ENCODE measurements at places on chromosomes 11 and 22.

- peak; percentile 47 for DNase-seq
These were observed 40.6 kb downstream of the OR4D9 start for GRCh38 chr11:59551659-59552521.

GRCh38 chr11:58575377-58576020 is at the start of gene LPXN:
LPXN (minus strand) TSS chr11:58575856; CDS start chr11:58575772, 84 bp downstream.
- DNase-seq = no peak

DNA sequence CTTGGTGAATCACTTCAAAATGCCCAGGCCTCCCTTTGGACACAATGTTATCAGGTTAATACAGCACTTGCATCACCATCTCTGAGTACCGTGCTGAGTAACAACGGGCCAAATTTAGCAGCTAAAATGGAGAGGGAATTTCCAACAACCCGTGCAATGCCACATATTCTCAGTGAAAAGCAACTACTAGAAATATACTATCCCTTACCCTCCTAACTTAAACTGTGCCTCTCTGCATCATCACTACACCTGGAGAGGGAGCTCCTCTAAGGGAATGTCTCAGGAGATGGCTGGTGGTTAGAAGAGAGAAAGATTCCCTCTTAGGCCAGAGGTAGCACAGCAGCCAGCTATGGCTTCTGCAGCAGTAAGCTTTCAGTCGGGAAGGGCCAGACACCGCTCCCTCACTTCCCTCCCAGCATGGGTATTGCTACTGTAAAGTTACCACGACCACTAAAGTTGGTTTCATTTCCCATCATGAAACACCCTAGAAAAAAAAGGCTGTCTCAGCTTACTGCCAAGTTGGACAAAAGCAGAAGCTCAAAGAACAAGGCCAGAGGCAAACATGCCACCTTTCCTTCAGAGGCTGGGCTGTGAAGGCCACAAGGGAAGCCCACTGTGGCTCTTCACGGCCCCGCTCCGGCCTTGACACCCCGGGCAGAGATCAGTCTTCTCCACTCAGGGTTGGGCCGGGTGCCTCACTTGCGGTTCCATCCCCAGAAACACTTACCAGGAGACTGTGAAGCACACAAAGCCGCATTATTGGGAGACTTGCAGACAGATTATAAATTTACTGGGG is 3.9 kb downstream of the MAML2 start:
- DNase-seq = no peak

- DNase-seq = no peak
These were observed 1.4 kb downstream of the GNB1L start for GRCh38 chr22:19853058-19853878.

GRCh38 chr11:69433741-69434140 is 47.7 kb upstream of the LINC01488 start:
- DNase-seq = no peak

DNA sequence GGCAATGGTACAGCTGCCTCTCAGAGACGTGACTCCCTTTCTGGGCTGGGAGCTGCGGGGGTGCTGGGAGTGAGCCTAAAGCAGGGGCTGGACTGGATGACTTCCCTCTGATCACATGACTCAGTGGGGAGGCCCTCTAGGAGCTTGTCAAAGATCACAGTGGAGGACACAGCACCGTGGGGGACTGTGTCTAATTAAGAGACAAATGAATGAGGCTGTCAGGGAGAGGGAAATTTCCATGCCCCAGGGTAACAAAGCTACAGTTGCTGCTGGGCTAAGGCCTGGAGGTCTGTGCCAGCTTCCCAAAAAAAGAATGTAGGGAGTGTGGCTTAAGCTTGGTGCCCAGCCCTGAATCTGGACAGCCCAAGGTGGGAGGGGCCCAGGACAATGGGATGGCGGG is 262.8 kb upstream of the PLET1 start:
- peak; percentile 29 for DNase-seq

- DNase-seq = peak; percentile 83
These were observed 414 bp downstream of the JOSD1 start for GRCh38 chr22:38700270-38700788.

- DNase-seq = no peak
These were observed 18.7 kb upstream of the BMAL1 start for GRCh38 chr11:13258855-13259254.

- no peak for DNase-seq
These were observed 72.2 kb upstream of the RCN1 start for GRCh38 chr11:32018672-32019071.

DNA sequence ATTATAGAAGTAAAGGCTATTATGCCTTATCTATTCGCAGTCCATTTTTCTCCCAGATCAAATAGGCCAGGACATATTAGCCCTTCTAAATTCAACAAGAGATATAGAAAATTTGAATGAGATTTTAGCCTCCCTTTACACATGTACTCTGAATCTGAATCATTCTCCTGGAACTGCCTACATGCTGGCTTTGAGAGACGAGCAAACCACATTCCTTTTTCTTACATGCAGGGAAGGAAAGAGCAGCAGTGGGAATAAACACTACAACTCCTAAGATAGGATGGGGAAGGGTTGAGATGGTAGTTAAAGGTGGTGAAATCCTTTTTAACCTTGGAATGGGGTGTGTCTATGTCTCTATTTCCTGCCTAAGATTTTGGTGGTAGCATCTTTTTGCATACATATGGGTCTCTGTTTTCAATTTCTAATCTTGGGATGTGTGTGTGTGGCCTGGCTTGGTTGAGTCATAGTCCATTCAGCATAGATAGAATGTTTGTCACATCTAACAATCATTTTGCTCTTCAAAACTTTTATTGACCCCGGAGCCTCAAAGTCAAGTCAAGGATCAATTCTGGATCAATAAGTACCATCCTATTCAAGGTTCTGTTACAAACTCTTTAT is 11.1 kb upstream of the OOSP2 start:
- DNase-seq = no peak

- no peak for DNase-seq
These were observed 8.0 kb downstream of the B3GNT6 start for GRCh38 chr11:77042111-77042726.

GRCh38 chr11:92852229-92852628 is 117.2 kb upstream of the MTNR1B start:
- DNase-seq = no peak

DNA sequence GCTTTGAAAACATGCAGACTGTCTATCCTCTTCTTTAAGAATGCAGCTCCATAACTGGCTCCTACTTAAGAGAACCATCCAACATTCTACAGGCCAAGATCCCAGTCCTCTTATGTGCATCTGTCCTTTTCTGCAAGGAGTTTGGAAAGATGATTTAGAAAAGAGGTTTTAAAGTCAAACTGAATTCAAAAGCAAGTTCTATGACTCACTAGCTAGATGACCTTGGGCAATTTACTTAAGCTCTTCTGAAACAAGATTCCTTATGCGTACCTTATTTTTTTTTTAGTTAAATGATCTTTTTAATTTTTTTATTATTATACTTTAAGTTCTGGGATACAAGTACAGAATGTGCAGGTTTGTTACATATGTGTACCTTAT is 29.2 kb downstream of the GUCY1A2 start:
- DNase-seq = no peak

DNA sequence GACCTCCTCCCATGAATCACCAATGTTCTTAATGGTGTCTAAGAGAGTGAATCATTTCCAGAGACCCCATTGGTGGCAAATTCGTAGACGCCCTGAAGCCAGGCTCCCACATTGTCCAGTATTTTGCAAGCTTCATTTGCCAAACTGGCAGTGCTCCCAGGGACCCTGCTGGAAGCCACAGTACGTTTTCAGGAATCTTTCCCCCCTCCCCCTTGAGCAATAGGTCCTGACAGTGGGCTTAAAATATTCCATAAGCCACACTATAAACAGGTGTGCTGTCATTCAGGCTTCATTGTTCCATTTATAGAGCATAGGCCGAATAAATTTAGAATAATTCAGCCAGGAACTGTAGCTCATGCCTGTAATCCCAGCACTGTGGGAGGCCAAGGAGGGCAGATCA is 125.3 kb downstream of the MORC2 start:
- DNase-seq = no peak

DNA sequence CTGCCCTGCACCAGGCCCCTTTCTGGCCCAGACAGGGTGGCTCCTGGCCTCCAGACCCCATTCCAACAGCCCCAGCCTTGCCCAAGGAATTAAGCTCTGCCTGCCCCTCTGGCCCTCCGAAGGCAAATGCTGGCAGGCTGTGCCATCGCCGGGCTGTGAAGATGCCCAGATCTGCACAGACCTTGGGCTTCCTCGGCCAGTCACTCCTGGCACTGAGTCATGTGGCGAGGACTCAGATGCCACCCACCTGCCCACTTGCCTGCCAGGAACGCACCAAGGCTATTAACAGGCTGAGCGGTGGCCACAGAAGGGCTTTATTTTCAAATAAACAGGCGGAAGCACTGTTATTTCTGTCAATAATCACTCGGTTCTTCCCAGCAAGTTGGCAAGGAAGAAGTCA is 50.3 kb upstream of the TTLL12 start:
- no peak for DNase-seq

DNA sequence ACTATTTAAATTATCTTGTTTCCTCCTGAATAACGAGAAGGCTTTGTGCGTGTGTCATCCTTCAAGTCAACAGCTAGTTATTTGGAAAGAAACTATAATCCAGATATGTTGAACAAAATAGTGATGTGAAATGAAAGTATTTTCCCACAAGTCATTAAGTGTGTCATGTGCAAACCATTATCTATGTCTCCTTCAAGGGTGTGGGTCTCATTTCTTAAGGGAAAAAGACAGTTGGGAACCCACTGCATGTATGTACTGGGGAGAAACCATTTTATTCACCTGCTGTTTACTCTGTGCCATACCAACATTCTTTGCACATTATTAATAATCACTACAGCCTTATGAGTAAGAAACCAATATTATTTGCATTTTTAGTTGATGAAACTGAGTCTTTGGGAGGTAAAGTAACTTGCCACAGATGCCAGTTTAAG is 145.3 kb upstream of the CTSC start:
- no peak for DNase-seq

DNA sequence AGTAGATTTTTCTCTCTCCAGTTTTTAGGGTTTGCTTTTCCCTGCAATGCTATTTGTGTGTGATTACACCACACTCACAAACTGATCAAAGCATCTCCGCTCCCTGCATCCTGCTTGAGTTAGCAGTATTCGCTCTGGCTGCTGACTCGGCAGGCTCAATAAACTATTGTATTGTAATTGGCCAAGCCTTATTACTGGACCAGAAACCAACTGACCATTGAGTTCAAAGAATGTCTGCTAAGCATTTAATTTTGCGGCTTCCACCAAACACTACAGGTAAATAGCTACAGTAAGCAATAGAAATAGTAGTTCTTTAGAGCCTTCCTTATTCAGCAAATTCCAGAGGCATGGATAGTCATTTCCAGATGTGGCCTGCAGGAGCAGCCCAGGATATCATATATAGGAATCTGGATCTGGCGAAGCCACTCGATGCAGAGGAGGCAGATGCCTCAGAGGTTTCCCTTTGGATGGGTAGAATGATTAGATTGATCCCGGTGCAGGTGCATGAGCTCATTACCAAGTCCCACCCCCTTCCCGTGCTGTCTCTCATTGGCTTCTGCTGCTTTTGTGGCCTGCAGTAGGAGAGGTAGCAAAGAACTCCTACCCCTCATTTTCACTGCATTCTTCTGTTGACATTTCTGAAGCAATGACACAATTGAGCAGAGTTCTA is 77.3 kb downstream of the COMMD9 start:
- no peak for DNase-seq

- DNase-seq = no peak
These were observed 15.9 kb downstream of the PRSS23 start for GRCh38 chr11:86816251-86816726.

- DNase-seq = peak; percentile 56
These were observed 9.1 kb downstream of the BACE1-AS start for GRCh38 chr11:117300283-117300663.

DNA sequence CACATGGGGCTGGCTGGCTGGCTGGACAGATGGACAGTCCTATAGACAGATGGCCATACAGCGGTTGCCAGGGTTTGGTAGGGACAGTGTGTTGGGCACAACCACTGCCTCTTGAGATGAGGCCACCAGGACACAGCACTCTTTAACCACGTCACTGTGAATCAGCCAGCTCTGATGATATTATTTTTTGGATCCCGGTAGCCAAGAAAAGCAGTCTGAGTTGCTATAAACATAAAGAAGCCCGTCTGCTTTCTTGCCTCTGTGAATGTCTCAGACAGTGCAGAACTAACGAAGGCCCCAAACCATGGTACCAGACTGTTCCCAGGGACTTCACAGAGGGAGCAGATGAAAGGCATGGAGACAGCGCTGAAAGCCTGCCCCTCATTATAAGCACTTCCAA is 115.9 kb upstream of the CSNK2A3 start:
- no peak for DNase-seq

DNA sequence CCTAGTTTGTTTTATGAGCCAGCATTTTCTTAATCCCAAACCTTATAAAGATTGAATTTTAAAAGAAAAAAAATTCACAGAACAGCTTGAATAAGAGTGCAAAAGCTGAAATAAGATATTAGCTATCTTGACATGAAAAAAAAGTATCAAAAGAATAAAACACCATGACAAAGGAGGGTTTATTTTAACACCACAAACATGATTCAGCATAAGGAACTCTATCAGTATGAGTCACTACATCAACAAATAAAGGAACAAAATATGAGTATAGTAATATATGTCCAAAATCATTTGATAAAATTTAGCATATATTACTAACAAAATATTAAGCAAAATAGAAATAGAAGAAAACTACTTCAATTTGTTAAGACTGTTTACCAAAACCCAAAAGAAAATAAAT is 9.6 kb upstream of the LMO1 start:
- no peak for DNase-seq

DNA sequence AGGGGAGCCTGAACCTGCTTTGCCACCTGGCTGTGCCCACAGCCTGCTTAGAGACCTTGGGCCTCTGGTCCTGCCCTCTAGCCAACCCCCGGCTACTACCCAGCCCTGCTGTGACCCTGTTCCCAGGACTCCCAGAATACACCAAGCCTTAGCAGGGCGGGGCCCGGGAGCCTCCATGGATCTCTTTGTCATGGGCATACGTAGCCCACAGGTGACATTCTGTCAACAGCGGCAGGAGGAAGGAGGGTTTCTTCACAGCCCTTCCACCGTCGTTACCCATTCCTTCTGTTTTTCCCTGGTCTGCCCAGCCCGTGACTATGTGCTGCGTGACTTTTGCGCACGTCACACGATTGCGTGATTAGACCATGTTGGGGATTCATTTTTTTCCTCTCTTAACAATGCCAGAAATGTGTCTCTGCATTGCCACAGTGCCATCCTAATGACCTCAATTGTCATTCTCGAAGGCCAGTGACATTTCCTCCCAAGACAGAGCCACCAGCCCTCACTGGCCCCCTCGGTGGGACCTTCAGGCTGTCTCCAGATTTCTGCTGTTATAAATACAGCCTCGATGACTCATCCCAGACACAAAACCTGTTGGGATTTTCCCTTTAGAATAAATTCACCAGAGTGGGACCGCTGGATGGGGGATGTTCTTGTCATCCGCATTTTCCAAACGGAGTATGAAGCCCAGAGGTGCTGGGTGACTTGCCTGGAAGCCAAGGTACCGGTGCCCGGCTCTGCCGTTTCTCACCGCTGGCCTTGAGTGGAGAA is 9.0 kb downstream of the SYT12 start:
- no peak for DNase-seq

GRCh38 chr11:106031936-106032335 is 9.9 kb upstream of the MSANTD4 start:
- no peak for DNase-seq

All from nephron progenitor cell (in vitro differentiated cells).